ENCODE measurements at places on chromosomes 13 and 19.

- no peak for DNase-seq
These were observed 65.4 kb upstream of the ATXN8OS start for GRCh38 chr13:70042193-70042592.

DNA sequence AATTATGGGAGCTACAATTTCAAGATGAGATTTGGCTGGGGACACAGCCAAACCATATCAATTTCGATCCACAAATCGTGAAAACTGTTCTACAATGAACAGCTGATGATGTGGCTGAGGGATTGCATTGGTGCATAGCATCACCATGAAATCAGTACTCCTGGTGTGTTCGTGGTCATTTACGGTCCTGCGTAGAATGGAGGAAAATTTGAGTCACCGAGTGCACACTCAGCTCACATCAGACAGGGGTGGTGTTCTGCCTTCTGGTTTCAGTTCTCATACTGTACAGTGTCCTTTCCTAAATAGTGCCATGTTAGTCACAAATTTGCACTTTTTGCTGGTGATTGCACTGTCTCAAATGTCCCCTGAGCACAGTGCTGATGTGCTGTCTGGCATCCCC lies 39.2 kb downstream of the MYH14 start:
- no peak for DNase-seq

GRCh38 chr19:5913739-5914357 lies at the start of gene CAPS:
CAPS (plus strand) TSS chr19:5914254; CDS start chr19:5914407, 153 bp downstream.
- DNase-seq: no peak

GRCh38 chr19:13128583-13128982 lies 10.5 kb downstream of the NACC1 start:
- no peak for DNase-seq

- no peak for DNase-seq
These were observed 276.3 kb upstream of the PRR20A start for GRCh38 chr13:56864451-56864850.

- DNase-seq: no peak
These were observed 298.9 kb downstream of the ENOX1 start for GRCh38 chr13:43487885-43488284.

DNA sequence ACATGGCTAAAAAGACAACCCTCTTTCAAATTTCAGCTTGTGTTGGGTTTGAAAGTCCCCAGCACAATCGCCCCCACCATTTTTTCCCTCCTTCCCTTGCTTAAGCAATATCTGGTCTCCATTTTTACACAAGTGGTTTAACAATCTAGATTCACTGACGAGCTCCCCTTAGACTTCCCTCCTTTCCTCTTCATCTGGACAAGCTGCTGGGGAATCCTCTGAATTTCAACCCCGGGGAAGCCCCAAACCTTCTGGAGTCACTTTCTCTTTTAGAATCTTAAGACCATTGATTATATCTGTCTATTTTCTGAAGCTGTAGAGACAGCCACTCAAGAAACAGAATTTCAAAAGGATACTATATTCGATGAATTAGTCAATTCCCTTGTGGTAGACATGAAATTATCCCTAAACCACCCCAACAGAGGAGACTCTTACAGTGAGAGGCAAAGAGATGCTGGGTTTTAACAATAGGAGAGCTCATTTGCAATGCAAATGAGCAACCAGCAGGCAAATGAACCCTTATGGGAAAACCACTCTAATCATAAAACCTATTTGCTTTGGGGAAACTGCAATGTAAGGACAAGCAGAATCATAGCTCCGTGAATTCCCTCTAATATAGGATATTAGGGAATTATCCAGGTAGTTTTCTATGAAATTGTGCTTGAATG lies 78.9 kb downstream of the TEX26 start:
- DNase-seq: no peak

GRCh38 chr13:32851083-32852069 lies 164.8 kb upstream of the KL start:
- DNase-seq: no peak

GRCh38 chr13:110132225-110132982 lies 174.6 kb downstream of the COL4A1 start:
- no peak for DNase-seq

DNA sequence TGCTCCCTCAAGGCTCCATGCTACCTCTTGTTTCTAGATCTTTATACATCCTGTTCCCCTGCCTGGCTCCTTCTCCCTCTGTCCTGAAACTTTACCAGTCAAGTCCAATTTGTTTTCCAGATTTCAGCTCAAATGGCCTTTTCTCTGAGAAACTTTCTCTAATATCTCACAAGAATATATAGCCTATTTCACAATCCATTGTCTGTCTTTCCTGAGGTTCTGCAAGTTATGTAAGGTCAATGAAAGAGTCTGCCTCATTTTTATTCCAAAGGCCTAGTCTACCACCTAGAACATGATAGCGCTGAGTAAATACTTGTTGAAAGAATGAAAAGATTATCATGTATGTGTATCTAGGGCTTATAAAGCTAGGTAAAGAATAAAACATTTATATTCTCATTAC lies 348.8 kb downstream of the SPRY2 start:
- DNase-seq: no peak

- DNase-seq: no peak
These were observed 101.7 kb upstream of the SOX21 start for GRCh38 chr13:94813920-94814475.

DNA sequence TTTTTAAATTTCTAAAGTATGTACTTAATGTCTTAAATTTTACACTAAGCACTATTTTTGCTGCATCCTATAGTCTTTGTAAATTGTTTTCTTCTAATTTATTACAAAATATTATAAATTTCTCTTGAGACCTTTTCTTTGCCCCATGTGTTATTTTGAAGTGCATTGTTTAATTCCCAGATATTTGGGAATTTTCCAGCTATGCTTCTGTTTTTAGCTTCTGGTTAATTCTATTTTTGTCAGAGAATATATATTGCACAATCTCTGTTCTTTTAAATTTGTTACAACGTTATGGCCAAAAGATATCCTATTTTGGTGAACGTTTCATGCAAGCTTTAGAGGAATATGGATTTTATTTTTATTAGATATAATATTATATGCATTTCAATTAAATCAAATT lies 917.4 kb upstream of the MIR17HG start:
- DNase-seq: no peak

- DNase-seq: peak; percentile 5
These were observed 80.1 kb downstream of the ZNF486 start for GRCh38 chr19:20247016-20247683.

GRCh38 chr13:72109863-72110262 lies 242.9 kb upstream of the DACH1 start:
- no peak for DNase-seq

DNA sequence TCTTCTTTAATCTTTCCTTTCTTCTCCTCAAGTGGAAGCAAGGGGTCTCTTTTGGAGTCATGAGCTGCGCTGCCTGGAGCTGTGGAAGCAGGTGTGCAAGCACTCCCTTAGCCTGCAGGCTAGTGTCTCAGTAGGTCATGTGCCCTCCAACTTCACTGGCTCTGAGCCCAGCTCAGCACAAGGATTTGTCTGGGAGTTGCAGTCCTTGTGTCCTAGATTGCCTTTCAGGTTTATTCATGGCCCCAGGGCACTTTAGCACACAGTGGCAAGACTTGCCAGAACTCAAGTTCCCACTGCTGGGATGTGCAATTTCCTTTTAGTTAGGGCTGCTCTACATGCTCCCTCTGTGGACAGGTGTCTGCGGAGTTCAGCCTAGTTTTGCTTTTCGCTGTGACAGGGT lies 211.7 kb downstream of the LIG4 start:
- DNase-seq: no peak

- no peak for DNase-seq
These were observed 241.3 kb downstream of the KCTD12 start for GRCh38 chr13:76644906-76645305.

- DNase-seq: no peak
These were observed 83.2 kb upstream of the IRS2 start for GRCh38 chr13:109869312-109870237.

- no peak for DNase-seq
These were observed 66.4 kb downstream of the DHRS12 start for GRCh38 chr13:51737609-51738008.

- DNase-seq: no peak
These were observed 39.4 kb downstream of the RFX2 start for GRCh38 chr19:6070720-6071485.

- DNase-seq: no peak
These were observed 80.5 kb downstream of the GADD45B start for GRCh38 chr19:2556221-2557092.

DNA sequence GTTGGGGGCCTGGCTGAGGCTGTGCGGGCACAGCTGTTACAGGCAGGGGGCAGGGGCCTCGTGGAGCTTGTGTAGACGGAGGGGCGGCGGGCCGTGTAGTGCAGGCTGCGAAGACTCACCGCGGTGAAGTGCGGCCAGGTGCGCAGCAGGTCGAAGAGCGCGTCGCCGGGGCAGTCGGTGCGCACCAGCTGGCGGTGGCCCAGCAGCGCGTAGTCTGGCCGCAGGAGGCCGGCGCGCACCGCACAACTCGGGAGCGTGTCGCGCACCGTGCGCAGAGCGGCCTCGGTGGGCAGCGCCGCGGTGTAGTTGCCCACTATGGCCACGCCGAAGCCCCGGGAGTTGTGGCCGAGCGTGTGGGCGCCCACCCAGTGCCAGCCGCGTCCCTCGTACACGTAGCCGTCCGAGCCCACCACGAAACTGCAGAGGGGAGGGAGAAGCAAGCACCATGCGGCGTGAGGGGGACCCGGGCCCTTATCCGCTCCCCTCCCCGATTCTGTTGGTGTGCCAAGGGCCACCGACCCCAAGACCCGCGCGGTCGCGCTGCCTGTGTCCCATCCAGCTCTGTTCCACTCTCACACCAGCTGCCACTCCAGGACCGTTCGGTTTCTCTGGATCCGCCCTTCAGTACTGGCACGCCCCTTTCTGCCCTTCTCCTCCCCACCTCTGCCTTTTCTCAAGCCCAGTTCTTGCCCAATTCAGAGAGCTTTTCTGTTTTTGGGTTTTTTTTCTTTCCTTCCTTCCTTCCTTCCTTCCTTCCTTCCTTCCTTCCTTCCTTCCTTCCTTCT lies 5.4 kb upstream of the RASAL3 start:
- DNase-seq: no peak

GRCh38 chr13:35785576-35786303 lies 309.3 kb upstream of the MAB21L1 start:
- no peak for DNase-seq

- DNase-seq: no peak
These were observed 152.2 kb upstream of the PRR20A start for GRCh38 chr13:56988543-56988942.

DNA sequence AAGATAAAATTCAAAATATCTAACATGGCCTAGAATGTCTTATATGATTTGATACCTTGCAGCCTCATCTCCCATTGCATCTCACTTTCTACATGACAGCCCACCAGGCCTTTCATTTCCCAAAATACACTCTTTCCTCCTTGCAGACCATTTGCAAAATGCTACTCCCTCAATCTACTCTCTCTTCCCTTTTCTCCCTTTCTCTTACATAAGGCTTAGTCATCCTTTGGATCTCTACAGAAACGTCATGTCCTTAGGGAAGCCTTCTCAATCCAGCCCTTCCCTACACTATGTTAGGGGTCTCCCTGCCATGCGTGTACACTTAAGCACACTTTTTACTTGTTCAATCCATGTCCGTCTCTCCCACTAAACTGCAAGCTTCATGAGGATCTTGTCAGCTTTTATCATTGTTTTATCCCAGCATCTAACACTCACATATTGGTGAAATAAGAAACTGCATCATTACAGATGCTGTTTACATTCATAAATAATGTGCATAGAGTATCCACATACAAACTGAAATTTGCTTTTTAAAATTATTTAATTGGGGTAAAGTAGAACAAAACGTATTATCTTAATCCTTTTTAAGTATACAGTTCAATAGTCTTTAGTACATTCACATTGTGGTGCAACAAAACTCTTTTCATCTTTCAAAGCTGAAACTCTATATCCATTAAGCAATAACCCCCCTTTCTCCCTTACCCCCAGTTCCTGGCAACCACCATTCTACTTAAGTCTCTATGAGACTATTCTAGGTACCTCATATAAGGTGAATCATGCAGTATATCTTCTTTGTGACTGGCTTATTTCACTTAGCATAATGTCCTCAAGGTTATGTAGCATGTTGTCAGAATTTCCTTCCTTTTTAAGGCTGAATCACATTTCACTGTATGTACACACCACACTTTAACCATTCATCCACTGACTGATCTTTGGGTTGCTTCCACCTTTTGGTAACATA lies 11.5 kb upstream of the WBP4 start:
- DNase-seq: no peak

DNA sequence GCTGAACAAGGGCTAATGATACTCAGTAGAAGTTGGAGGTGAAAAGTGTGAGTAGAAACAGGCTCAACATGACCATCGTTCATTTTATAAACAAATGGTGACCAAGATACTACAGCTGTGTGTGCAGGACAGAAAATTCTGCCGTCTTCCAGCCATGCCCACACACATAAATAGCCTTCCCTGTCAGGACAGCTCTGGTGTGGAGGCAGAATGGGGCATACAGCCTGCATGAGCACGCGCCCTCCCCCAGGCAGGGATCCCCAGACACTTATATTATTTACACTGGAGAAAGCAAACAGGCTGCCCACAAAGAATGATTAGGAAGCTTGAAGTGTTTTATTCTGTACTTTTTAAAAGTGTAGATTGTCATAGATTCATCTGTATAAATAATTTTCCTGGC lies 20.4 kb downstream of the GJA3 start:
- no peak for DNase-seq

DNA sequence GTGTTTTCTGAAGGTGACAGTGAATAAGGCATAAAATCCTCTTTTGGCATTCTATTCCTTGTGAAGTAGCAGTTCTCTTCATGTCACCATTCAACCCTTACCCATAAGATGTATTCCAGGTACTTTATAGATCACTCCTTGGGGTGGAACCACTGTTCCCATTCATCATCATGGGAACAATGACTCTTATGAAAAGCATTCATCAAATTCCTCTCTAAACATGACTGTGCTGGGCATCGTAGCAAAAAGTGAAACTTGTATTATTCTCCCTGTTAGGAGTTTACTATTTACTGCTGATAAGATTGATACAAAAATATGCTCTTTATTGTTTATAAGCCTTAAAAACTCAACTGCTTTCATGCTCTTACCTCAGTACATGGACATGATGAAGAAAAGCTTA lies 793.4 kb downstream of the LIG4 start:
- DNase-seq: no peak

- DNase-seq: no peak
These were observed 61.7 kb upstream of the MCF2L start for GRCh38 chr13:112907286-112907685.

- DNase-seq: peak; percentile 81
These were observed at the start of gene GPC5 for GRCh38 chr13:91398413-91399188. GPC5 (plus strand) TSS chr13:91398621.

DNA sequence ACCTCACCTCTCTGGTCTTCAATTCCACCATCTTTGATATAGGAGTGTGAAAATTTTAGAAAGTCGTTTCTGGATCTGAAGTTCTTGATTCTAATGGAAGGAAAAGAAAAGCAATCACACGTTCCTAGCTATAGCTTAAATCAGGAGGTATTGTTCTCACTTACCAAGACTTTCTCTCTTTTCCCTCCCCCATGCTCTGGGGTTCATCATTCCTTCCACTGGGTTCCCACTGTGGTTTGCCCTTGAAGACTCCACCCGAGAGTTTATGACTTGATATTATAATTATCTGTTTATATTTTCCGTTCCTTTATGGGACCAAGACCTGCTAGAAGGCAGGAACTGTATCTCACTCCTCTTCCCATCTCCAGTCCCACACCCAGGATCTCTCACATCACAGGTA lies 76.6 kb downstream of the AKAP11 start:
- no peak for DNase-seq

GRCh38 chr19:33456076-33456844 lies 65.3 kb downstream of the PEPD start:
- no peak for DNase-seq

- no peak for DNase-seq
These were observed 763.2 kb upstream of the SPRY2 start for GRCh38 chr13:81104035-81104715.

GRCh38 chr19:35633727-35634440 lies 5.0 kb downstream of the RBM42 start:
- DNase-seq: no peak

Measured in stimulated activated CD4-positive, alpha-beta T cell treated with anti-CD3 and anti-CD28 coated beads, Interleukin-15, amount 100 ng/mL, for 1 hour (primary cell).